ENCODE measurements at places on chromosomes 4 and X.

- DNase-seq: no peak
Measured at GRCh38 chr4:1451752-1452122, 45.5 kb upstream of the NKX1-1 start.

- DNase-seq: no peak
Measured at GRCh38 chrX:20285511-20285910, 18.8 kb upstream of the RPS6KA3 start.

- no peak for DNase-seq
Measured at GRCh38 chr4:186298031-186298647, 32.1 kb downstream of the F11 start.

GRCh38 chrX:1591863-1592469 is 562 bp downstream of the AKAP17A start:
- no peak for DNase-seq

DNA sequence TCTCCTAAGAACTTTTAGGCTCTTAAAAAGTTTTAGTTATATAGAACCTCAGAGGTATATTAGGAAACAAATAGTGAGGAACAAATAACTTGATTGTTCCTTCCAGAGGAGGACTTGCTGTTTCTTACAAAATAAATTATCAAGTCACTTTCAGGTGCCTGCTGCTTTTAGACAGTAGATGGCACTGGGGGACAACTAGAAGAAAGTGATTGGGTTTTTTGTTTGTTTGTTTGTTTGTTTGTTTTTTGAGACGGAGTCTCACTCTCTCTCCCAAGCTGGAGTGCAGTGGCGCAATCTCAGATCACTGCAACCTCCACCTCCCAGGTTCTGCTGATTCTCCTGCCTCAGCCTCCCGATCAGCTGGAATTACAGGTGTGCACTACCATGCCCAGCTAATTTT is 35.4 kb upstream of the CDKL5 start:
- no peak for DNase-seq

DNA sequence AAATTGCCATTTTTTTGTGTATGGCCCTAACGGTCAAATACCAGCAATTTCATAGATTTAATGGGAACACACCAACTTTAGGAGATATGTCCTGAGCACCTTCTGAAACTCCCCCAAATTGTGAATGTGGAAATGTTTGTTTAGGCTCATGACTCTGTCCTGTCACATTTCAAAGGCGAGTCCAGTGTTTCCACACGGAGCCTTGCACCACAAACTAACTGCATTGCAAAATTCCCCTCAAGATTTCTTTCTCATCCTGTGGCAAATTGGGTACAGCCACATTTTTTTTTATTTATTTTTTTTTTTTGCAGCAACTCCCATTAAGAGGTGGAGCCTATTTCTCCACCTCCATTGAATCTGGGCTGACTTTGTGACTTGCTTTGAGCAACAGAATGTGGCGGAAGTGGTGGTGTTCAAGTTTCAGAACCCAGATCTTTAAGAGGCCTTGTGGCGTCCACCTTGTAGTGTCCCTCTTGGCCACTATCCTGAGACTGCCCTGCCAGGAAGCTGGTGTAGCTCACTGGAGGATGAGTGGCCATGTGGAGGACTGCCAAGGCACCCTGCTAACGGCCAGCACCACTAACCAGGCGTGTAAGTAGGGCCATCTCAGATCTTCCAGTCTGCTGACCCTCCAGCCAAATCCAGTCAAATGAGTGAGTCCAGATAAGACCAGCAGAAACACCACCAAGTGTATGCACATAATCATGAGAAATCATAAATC is 172.4 kb upstream of the SCML1 start:
- no peak for DNase-seq

- no peak for DNase-seq
Measured at GRCh38 chr4:181619651-181620050, 623.6 kb upstream of the TENM3 start.

DNA sequence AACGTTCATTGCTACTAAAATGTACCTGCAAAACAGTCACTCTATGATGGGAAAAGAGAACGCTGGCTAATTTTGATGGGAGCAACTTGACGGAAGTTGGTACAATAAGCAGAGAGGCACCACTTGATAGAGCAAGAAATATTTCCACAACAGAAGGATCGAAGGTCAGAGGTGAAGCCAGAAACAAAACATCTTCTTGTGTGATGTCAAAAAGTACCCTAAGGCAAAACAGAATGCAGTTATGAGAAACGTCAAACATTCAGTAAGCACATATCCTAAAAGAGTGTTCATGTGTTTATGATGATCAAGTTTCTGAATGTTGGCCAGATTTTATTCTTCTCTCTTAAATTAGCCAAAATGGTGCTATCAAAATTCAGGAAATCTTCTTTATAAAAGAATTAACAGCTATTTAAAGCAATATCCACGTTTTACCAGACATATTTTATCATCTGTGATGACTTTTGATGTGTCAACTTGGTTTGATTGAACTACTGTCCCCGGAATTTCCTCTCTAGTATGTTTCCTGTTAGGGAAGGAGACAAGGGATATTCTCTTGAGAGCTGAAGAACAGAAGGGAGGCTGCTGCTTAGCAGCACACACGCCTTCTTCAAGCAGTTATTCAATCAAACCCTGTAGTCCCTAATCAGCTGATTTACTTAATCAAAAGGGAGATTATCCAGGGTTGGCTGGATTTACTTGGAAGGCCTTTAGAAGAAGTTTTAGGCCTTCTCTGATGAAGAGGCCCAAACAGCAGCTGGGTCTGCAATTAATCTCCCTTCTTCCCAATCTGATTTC is 15.7 kb downstream of the AASDH start:
- DNase-seq: no peak

- DNase-seq: no peak
Measured at GRCh38 chr4:179536694-179537093, 2094.5 kb upstream of the AGA start.

DNA sequence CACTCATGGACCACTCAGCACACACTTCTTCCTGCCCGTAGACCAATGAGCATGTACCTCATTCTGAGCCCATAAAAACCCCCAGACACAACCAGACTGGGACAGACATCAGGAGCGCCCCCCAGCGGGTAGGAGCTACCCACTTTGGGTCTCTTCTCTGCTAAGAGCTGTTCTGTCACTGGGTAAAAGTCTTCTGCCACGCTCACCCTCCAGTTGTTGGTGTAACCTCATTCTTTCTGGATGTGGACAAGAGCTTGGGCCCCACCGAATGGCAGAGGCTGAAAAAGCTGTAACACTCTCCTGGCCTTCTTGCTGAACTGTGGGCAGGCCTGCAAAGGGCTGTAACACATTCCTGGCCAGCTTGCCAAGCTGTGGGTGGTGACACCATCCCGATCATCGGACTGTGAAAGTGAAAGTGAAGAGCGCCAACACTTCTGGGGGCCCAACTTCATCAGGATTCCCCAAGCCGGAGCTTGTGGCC is 137.6 kb downstream of the TECRL start:
- DNase-seq: no peak

DNA sequence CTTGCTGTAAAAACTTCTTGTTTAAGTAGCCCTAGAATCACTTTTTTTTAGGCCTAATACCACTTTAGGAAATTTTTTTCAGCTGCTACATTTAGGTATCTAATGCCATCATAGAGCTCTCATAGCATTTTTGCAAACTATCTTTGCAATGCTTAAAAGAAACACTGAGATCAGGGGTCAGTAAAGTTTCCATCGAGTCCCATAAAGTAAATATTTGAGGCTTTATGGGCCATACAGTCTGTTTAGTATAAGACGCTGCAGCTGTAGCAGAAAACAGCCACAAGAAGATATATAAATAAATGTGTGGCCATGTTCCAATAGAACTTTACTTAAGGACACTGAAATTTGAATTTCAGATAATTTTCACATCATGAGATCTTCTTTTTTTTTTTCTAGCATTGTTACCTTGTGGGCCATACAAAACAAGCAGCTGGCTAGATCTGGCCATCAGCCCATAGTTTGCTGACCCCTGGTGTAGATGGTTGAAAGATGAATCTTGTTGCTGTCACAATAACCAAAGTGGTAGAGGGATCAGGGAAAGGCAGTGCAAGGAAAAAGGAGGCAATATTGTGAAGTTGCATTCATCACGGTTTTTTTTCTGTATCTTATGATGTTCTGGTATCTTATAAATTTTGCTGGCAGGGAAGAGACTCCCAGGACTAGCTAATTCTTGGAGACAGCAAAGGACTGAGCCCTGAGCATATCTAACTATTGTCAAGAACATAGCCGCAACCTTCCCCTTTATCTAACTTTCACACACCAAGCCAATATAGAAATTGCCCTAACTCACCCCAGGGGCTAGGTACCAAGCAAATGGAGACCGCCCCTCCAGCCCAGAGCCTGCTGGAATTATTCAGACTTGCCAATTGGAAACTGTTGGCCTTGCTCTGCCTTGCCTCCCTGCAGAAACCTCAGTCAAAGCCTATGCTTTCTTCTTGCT is 46.6 kb downstream of the RASGEF1B start:
- no peak for DNase-seq

GRCh38 chr4:123083646-123084045 is 161.2 kb upstream of the NUDT6 start:
- DNase-seq: no peak

DNA sequence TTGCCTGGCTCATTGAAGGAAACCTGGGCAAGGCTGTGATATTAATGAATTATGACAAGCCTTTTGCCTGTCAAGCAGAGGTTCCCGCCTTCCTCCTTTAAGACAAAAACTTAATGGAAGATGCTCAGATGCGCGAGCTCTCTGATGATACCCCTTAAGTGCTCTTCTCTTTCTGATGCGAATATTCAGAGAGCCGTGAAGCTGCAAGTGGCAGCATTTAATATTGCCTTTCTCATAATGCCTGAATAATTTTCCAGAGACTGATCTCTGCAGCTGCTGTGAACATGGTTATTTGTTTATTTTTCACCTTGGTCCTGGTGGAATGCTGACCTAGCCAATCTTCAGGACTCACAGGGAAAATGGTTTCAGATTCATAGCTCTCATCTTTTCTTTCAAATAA is 251.8 kb downstream of the TENM3 start:
- DNase-seq: no peak

GRCh38 chr4:56530269-56531148 is 24.9 kb downstream of the ARL9 start:
- DNase-seq: peak; percentile 96

DNA sequence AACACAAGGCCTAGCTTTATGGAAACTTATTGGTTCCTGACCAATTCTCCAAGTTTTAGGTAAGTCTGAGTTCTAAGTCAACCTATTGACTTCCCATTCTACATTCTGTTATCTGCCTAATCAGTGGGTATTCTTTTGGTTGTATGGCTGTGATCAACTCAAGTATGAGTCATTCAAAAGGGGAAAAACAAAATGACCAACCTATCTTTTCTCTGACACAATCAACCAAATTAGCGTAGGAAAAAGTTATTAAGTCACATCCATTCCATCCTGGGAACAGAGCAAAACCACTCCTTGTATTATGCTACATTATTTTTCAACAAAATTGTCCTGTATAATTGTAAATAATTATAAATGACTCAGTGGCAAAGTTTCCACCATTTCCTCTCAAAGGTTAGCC is 136.2 kb downstream of the SHROOM4 start:
- no peak for DNase-seq

- DNase-seq: no peak
Measured at GRCh38 chr4:75655562-75655961, 17.6 kb downstream of the G3BP2 start.

DNA sequence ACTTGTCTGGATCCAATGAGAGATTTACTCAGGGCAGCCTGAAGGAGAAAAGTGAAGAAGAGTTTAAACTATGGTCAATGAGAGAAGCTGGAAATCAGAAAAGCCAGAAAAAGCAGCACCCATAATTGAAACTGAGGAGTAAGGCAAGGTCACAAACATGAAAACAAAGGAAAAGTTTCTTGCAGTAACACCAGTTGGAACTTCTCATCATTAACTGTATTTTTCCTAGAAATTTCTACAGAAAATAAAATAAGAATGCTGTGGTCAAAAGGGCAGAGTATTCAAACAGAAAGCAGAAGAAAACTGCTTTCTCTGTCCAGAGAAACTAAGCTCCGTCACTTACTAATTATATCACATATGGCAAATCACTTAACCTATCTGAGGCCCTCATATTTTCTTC is 102.2 kb downstream of the OR13H1 start:
- no peak for DNase-seq

GRCh38 chr4:106677213-106677612 is 308.6 kb upstream of the GIMD1 start:
- DNase-seq: no peak
